Stimulated activated CD4-positive, alpha-beta T cell treated with anti-CD3 and anti-CD28 coated beads, Interleukin-1b, Interleukin-23, amount 100 ng/mL, for 1 hour (primary cell): ENCODE measurements at places on chromosomes 3 and 15.

GRCh38 chr3:120560304-120561250 lies 35.6 kb upstream of the NDUFB4 start:
- no peak for DNase-seq

GRCh38 chr3:52430416-52430810 lies 14.5 kb downstream of the SEMA3G start:
- DNase-seq = no peak

DNA sequence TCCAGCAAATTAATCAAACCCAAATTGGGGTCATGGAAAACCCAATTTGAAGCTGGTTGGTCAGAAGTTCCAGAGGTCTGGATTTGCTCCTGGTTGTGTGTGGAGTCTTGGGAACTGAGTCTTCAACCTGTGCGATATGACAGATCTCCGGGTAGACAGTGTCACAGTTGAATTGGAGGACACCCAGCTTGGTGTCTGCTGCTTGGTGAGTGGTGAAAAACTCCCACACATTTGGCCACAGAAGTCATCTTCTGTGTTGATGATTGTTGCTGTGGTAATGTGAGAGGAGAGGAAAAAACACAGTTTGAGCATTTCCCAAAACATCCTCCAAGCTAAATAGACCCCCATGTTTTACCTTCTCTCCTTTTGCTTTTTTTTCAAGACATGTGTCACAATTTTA lies 218.1 kb downstream of the TP63 start:
- DNase-seq = no peak

- DNase-seq = no peak
These were observed 642 bp downstream of the COX5A start for GRCh38 chr15:74937272-74937589.

- DNase-seq = no peak
These were observed 60.3 kb downstream of the RGMA start for GRCh38 chr15:93028632-93029213.

DNA sequence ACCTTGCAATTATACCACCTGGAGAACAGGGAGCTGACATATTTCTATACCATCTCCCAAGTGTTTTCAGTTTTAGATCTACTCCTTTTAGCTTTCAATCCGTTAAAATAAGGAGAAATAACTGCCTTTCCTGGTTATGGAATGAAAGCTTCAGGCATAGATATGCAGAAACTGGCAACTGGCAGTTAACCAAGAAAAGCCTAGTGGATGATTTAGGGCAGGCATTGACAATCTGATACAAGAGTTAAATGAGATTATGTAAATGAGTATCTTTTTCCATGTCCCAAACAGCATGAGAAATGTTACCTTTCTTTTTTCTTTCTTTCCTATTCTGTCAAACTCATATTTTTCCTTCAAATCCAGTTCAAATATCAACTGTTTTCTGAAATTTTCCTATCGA lies 689.1 kb upstream of the DPPA4 start:
- DNase-seq = no peak

GRCh38 chr3:162034368-162034767 lies 537.8 kb downstream of the OTOL1 start:
- DNase-seq = no peak
